ENCODE measurements at places on chromosomes 5 and 9.

GRCh38 chr5:103962023-103962422 lies 399.4 kb upstream of the NUDT12 start:
- DNase-seq: no peak

DNA sequence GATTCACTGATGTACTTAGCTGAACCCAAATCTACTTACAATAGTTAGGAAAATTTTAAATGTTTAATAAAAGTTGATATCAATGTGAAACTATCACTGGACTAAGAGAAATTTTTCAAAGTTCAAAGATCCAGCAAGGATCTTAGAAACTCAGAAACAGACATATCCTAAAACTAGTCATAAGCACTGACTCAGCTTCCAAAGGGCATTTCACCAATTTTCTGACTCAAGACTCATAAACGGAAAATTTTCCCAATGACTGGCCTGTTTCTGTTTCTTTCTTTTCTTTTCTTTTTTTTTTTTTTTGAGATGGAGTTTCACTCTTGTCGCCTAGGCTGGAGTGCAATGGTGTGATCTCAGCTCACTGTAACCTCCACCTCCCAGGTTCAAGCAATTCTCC lies 66.6 kb downstream of the CDC14B start:
- DNase-seq: no peak

- no peak for DNase-seq
Observed at GRCh38 chr5:150645070-150645700, 4.7 kb downstream of the SYNPO start.

DNA sequence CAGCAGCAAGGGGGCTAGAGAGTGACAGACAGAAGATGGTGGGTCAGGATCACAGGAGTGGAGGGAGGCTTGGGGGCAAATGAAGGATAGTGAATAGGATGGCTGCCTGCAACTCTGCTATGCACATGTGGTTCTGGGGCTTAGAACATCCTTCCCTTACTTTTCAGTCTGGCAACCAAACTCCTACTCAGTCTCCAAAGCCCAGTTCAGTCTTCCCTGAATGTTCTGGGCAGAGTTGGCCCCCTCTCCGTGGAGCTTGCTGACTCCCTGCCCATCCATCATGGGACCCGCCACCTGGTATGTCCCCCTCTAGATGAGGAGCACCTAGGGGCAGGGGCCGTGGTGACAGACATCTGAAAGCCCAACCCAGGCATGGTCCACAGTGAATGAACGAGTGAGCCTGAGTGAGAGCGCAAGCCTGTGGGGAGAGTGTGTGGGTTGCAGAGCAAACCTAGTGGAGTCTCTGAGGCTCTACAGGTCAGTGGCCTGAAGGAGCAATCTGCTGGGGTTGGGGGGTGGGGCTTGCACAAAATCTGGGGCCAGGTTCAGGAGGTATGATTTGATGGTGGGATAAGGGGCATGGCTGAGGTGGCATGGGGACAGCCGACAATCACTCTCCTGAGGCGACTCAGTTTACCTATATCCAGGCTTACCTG lies 180.6 kb downstream of the FGF18 start:
- DNase-seq: no peak

DNA sequence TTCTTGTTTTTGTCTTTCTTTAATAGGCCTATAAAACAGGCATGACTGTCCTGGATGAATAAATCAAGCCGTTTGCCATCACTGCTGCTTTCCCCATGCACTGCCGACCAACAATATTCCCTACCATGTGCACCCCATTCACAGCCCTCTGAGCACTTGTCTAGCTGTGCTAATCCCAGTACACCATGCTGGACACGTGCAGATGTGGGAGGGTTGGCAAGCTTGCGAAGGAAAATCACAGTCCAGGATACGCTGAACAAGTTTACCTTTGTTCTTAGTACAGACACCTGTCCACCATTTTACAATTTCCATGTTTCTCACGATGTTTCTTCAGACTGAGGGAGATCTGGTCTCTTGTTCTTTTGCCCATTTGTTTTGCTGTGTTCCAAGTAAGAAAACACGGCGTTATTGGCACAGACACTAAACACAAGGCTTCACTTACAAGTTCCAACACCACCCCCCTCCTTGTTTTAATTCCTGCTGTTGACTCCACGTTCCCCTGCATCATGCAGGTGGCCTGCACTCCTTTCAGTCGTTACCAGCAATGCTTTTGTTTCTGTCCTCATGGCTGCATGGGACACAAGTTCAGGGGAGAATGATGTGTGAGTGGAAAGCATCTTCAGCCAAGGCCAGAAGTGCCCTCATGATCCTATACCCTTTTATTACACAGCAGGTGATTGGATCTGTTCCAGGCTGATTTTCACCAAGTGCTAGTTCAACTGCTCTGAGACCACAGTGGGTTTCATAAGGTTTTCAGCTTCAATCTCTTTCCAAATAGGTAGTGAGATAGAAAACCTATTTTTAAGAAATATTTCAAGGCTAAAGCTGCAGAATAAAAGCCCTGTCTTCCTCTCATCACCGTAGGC lies 608.9 kb downstream of the IRX1 start:
- no peak for DNase-seq

- no peak for DNase-seq
Observed at GRCh38 chr5:95668216-95668615, 14.6 kb downstream of the SPATA9 start.

DNA sequence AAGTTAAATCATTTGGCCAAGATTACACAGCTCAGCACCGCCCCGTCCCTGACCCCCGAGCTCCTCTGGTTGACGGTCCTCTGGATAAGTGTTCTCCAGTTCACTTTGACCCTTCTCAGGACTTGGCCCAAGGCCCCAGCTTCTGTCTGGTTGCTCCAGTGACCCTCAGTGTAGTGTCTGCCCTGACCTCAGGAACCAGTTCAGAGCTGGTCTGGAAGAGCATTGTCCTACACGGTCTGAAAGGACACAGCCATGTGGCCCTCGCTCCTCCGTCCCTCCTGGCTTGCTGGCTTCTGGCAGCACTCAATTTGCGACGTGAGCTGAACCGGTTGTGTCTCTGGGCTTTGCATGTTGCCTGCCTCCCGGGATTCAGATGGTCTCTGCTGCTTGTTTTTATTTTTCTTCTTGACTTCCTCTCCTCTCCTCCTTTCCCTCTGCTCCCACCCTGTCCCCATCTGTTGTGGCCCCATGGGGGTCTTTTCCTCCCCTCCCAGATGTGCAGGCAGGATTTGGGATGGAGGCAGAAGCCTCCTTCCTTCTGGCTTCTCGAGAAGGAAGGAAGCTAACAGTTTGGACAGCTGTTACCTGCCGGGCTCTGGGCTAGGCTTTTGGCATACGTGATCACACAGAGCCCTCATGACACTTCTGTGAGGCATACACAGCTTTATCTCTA lies 72.0 kb downstream of the PPARGC1B start:
- DNase-seq: no peak

DNA sequence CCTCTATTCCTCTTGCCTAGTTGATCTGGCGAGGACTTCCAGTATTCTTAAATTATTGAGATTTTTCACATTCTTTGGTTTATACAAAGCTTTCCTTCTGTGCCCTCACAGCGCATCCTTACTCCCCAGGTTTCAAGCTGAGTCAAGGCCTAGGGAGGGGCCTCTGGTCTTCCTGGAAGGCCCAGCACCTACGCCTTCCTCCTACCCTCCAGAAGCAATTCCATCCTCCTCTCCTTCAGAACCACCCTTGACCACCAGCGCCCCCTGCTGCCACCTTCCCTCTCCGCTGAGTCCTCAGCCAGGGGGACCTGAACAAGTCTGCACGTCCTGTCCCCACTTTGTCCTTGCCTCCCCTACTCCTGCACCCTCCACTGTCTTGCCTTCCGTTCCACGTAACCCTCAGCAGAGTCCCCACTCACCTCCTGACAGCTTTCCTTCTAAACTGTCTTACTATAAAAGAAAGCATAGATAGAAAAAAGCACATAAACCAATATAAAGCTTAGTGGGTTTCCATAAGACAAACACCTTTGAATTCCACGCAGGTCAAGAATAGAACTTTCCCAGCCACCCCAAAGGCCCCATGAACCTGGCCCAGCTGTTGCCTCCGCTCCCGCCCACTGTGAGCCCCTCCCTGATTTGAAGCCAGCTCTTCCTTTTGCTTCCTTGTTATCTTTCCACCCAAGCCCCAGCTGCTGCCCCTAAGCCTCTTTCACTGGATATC lies 63.0 kb upstream of the CTSL start:
- DNase-seq: no peak

GRCh38 chr5:37837414-37838032 lies 2.3 kb downstream of the GDNF start:
- no peak for DNase-seq

Data from stimulated activated CD8-positive, alpha-beta memory T cell treated with anti-CD3 and anti-CD28 coated beads, Interleukin-2, amount 100 ng/mL, for 1 hour (primary cell).